ENCODE measurements at places on chromosomes 1 and 21.

GRCh38 chr1:39427374-39427773 is 64.1 kb upstream of the BMP8A start:
- no peak for DNase-seq

DNA sequence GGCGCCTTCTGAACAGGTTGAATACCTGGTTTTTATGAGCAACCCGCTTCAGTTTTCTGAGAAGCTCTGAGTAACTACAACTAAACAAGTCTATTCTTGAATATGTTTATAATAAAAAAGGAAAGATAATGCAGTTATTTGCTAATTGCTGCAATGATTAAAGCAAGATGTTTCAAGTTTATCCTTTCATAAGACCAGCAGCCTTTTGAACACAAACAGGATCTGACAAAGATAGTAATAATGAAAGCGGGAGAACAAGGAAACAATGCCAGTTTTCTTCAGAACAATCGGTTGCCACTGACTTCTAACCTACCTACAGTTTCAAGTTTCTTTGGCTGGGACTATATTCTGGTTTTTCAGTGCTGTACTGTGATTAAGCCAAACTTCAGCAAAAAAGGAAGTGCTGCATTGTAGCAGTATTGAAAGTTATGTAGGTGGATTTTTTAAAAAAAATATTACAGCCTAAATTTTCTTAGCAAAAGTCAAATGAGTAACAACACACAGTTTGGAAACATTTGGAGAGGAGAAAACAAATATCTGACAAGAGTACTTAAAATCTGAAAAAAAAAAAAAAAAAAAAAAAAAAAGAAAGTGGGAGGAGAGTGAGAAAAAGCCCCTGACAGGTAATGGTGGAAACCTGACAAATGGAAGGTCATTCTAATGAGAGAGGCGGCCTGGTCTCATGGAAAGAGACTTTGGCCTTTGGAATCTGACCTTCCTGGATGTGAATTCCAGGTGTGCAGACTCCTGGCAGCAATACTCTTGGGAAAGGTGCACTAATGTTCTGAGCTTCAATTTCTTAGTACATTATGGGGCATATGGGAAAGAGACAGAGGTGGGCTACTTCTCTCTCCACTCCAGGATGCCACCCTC is 11.4 kb downstream of the KCNJ15 start:
- DNase-seq = no peak

DNA sequence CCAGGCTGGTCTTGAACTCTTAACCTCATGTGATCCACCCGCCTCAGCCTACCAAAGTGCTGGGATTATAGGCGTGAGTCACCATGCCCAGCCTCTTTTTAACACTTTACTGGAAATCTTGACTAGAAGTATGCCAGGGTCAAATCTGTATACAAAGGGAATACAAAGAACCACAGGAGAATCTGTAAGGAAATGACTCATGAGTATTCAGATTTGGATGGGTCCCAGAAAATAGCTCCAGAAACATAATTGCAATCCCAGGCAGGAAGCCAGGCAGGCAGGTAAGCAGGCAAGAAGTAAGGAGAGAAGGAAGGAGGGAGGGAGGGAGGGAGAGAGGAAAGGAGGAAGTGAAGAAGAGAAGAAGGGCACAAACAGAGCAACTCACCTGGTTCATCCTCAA is 22.8 kb upstream of the TIAM1 start:
- peak; percentile 39 for DNase-seq

GRCh38 chr1:96688767-96689166 is 32.8 kb upstream of the PTBP2 start:
- no peak for DNase-seq

- no peak for DNase-seq
Measured at GRCh38 chr1:2543543-2544092, 12.6 kb upstream of the TNFRSF14 start.

DNA sequence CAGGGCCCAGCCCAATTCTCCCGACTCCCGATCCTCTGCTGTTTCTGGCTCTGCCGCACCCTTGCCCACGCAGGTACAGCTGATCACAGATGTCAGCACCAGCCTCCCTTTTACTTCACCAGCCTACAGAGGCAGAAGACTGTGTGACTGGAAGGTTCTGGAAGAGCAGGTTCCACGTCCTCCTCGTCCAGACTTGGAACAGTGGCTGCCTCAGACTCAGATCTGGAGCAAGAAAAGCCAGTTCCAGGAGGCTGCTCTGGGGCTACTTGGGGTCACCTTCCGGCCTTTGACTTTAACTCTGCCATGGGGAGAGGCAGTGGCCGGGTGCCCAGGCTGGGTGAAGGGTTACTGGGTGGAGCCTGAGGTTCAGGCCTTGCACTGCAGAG is 16.1 kb upstream of the KLHDC7A start:
- DNase-seq = peak; percentile 79

- no peak for DNase-seq
Measured at GRCh38 chr21:38429011-38429410, 69.3 kb downstream of the ERG start.

GRCh38 chr1:15799928-15800835 is 7.3 kb downstream of the UQCRHL start:
- no peak for DNase-seq

DNA sequence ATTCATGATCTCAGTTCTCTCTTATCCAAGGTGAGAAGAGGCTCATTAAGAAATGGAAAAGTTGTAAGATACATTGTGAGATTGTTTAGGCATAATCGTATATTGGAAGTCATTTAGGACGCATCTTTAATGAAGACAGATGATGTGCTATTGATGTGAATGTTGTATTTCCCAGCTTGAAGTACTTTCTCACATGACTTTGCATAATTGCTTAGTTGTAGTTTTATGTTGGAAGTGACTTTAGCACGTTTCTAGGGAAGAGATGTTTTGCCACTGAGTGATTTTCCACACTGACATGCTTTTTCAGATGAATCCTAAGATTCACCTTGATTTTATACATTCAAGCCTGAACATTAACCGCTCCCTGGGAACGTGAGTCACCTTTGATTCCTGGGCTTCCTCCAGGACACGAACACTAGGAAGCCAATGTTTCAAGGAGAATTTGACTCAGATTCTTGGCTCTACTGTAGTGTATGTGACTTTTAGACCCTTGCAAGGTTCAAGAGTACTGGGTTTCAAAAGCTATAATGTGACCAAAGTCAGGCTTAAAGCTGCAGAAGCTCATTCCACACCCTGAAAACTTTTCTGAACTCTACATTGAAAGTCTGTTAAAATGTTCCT is 27.9 kb downstream of the ANGEL2 start:
- no peak for DNase-seq

- no peak for DNase-seq
Measured at GRCh38 chr1:67211589-67212563, 45.6 kb downstream of the IL23R start.

Measured in LNCaP clone FGC (cell line).